Dermis blood vessel endothelial cell (primary cell): ENCODE measurements at places on chromosomes 1 and 21. TPM values are rescaled to one million over a fixed set of nuclear protein-coding genes. Genes with fewer than 3 reads are reported as not detected.

The SH2D2A gene
- not detected in 2 replicates for total RNA-seq

The AGO4 gene
- 24.3 and 29.3 TPM in 2 replicates for total RNA-seq

DNA sequence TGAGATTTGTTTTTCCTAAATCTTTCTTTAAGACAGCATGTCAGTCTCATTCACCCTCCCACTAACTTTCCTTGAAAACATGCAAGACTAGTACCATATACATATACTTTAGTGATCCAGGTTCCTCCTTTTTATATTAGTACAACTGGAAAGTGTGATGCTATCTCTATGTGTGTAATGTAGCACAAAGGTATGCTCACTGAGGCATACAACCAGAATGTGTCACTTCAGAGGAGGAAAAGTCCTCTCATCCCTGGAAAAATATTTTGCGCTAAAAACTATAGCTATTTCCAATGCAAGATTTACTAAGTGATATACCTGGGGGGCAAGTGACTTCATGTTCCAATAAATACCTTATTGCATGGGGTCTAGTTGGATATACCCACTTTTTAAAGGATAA is 45.9 kb downstream of the BARHL2 start:
- no peak for DNase-seq

DNA sequence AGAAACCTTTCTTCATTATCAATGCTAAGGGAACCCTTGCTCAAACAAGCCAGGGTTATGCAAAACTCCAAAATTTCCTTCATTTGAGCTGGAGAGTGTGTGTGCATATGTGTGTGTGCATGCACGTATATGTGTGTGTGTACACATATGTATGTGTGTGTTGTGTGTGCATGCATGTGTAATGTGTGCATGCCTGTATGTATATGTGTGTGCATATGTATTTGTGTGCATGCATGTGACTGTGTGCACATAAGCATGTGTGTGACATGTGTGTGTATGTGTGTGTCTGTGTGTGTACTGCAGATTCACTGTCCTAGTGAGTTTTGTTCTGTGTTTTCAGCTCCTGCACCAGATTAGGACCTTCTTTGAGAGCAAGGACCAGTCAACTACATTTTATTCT is 28.2 kb downstream of the PAX7 start:
- DNase-seq = no peak

GRCh38 chr1:19206947-19207346 is 3.1 kb downstream of the UBR4 start:
- no peak for DNase-seq

DNA sequence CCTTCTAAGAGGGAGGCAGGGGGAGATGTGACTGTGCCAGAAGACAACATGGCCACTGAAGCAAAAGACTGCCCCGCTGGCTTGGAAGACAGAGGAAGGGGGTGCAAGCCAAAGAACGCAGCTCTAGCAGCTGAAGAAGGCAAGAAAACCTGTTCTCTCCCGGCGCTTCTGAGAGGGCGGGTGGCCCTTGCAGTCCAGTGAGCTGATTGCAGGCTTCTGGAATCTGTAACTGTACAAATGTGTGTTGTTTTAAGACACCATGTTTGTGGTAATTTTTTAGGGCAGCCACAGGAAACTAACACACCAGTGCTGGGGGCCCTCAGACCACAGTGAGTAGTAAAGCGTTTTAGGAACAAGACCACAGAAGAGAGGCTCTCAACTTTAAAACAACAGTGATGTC is 47.0 kb downstream of the CD46 start:
- no peak for DNase-seq

DNA sequence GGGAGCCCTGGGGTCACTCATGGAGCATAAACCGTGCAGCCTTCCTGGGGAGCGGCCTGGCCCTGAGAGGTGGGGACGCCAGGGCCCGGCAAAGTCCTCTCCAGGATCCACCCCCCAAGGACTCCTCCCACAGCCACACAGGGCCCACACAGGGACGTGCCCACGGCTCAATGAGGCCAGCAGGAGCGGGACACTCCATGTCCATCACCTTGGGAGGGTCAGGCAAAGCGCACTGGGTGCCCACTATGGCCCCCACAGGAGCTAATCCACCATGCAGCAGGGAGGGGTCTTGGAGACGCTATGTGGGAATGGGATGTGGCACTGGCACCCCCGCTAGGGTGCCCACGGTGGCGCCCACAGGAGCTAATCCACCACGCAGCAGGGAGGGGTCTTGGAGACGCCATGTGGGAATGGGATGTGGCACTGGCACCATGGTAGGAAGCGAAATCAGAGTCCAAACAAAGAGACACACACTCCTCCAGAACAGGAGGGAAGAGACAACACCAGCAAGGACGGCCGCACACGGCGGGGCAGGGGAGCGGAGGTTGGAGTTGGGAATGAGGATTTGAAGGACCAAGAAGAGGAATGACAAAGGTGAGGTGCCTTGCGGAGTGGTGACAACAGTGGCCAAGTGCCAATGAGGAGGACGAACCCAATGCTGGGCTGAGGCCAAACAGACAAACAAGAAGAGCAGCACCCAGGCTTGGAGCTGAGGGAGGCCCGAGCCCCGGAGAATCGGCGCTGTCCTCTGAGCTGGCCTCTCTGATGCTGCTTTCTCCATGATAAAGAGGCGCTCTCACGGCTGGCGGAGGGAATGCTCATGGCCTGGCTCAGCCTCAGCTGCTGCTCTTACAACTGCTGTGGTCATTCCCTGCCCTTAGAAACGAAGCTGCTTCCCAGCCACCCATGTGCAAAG is 18.1 kb upstream of the SLC19A1 start:
- no peak for DNase-seq
